CD4-positive, alpha-beta T cell treated with Interleukin-4 for 4 hours (primary cell): ENCODE measurements at places on chromosomes 4 and X.

GRCh38 chr4:104424475-104424941, 70.2 kb downstream of the CXXC4 start:
- DNase-seq: no peak

- DNase-seq: no peak
Observed at GRCh38 chr4:38025665-38026064, 65.5 kb downstream of the PTTG2 start.

DNA sequence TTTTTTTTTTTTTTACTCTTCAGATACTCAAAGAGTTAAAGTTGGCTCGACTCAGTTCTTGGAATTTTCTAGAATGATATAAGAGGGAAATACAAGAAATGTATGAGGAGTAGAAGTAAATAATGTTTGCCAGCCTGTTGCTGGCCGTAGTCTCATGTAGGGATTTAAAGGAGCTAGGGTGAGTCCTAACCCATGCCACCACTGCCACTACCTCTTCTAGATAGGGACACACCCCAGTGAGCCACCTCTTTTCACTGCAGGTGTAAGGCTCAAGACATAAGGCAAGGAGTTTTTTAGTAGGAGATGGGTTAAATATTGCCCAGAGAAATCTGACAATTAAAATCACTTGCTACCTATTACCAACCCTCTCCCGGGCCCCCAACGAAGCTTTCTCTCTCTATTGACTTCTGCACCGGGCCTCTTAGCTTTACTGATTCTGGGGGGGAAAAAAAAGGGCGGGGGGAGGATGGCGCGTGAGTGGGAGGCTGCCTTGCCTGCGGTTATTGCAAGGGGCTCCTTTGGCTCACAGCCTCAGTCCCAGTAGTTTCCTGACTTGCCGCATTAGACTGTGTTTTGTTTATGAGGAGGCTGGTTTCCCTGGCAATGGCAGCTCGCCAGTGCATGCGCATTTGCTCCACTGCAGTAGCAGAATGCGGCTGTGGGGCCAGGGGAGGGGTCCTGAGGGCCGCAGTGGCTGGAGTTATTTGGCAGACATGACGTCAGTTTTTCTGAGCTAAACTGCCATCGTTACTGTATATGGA, 3.0 kb downstream of the LINC00632 start:
- DNase-seq: peak; percentile 49

DNA sequence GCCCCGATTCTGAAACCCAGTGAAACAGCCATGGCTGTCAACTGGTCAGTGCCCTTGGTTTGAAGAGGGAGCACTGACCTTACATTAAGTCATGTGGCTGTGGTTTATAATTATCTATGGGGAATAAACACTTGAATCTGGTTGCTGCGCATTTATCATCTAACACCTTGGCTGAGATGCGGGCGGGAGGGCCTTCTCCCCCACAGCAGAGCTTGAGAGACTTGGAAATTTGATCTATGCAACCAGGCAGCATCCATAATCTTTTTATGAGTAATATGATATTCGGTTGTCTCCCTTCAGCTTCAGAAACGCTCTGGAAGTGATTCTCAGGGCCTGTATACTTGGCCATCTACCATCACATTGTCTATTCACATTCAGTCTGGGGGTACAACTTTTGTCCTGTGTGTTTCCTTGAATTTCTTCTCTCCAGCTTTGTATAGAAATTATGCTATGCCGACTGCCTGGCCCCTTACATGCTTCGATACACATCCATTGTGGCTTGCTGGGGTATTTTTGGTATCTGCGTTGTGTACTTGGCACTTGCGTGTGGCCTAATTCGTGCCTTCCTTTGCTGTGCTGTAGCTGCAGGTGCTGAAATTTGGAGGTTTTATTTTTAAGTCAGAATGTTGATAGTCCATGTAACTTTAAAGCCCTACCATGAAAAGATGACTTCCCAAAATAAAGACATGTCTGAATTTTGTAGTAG, 321.6 kb downstream of the ARHGAP10 start:
- no peak for DNase-seq

GRCh38 chr4:181008164-181008563, 1235.0 kb upstream of the TENM3 start:
- DNase-seq: no peak
